NCI-H2029 (cell line): ENCODE measurements at places on chromosomes 6 and 20.

GRCh38 chr20:13131688-13132087 lies 89.4 kb upstream of the ISM1 start:
- DNase-seq: no peak

DNA sequence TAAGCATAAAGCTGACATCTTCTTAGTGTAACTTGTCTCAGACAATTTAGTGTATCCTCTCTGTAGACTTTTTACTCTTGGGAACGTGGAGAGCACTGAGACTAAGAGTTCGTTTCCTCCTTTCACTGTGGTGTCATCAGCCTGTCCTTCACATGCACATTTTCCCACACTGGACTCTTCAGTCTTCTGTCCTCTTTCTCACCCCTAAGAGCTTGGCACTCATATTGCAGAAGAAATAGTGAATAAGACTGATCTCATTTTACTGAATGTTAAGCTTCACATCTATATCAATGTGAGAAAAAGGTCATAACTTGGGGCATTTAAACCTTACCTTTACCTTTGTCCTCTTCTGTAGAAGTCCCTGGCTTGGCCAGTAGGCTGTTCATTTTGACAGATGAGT lies 25.6 kb downstream of the FUCA2 start:
- DNase-seq: no peak

DNA sequence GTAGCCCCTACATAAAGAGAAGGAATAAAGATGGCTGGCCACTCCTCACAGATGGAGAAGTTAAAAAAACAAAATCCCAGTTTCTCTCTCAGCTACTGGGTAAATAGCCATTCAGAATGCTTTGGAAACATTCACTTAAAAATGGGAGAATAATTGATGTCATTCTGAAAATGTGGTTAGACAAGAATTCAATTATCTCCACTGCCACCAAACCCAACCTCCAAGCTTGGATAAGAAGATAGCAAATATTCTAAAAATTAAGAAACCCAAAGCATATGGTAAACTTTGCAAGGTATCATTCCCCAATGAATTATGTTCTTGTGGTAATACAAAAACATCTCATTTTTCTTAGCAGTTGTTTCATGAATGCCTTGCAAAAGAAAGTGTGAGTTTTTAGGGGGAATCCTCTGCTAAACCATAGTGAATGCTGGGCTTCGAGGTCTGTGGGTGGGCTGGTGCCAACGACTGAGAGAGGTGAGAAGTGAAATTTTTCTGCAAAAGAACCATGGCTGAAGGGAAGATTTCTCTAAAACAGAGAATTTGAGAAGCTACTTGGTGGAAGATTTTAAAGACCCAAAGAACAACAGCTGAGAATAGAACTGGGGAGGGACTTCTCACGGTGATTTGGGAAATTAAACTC lies 497.9 kb upstream of the JARID2 start:
- no peak for DNase-seq

DNA sequence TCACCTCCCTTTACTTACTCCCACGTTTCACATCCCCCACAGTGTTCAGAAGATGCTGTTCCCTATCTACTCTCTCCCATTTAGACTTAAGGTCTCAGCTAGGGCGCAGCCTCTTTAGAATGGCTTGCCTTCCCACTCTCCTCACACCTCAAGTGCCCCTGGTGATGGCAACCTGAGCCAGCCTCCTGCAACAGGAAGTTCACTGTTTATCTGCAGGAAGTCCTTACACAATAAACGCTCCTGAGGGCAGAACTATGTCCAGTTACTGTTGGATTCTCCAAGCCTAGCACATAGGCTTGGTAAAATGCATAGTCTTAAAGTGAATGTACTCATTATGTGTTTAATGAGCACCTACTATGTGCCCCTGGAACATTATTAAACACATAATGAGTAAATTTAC lies 21.9 kb upstream of the RAB22A start:
- DNase-seq: peak; percentile 5

DNA sequence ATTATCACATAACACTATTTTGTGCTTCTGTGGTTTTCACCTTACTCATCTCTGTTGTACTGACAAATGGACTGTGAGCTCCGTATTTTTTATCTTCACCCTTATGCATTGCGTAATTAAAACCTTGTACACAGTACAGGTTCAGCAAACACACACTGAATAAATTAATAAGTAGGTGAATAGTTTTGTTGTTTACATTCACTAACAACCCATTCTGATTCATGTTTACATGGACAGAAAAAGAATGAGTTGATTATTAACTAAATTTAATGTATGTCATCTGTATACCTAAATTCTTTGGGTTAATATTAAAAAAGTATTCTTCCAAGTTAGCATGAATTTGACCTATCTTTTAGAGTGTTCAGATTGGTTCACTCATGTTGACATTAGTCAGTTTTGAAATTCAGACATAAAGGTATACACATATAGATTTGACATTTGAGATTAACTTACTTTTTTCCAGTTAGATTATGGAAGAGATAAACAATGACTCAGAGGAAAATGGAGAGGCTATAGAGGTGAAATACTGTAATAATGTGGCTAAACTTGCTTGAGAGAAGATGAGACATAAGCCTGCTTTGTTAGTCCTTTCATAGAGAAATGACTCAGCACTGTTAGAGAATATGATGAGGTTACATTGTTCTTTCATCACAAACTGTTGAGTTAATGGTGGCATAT lies 541.7 kb upstream of the FLRT3 start:
- DNase-seq: no peak

- DNase-seq: no peak
Measured at GRCh38 chr6:97427648-97428047, 144.6 kb upstream of the MMS22L start.

DNA sequence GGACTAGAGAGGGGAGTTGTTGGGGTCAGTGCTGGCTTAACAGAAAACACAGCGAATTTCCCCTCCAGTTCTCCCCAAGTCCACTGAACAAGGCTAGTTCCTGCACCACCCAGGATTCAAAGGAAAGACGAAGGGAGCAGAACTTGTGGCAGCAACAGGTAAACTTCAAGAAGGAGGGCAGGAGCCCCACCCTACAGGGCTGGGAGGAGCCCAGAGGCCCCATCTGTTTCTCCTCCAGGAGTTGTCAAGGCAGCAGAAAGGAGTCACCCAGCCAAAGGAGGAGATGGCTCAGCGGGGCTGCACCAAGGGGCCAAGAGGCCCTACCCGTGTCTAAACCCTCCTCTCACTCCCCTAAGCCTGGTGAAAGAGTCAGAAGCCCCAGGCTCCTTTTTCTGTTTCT lies 1.7 kb downstream of the SAPCD1 start:
- DNase-seq: no peak

GRCh38 chr6:15504040-15504495 lies 158.8 kb downstream of the DTNBP1 start:
- DNase-seq: no peak

DNA sequence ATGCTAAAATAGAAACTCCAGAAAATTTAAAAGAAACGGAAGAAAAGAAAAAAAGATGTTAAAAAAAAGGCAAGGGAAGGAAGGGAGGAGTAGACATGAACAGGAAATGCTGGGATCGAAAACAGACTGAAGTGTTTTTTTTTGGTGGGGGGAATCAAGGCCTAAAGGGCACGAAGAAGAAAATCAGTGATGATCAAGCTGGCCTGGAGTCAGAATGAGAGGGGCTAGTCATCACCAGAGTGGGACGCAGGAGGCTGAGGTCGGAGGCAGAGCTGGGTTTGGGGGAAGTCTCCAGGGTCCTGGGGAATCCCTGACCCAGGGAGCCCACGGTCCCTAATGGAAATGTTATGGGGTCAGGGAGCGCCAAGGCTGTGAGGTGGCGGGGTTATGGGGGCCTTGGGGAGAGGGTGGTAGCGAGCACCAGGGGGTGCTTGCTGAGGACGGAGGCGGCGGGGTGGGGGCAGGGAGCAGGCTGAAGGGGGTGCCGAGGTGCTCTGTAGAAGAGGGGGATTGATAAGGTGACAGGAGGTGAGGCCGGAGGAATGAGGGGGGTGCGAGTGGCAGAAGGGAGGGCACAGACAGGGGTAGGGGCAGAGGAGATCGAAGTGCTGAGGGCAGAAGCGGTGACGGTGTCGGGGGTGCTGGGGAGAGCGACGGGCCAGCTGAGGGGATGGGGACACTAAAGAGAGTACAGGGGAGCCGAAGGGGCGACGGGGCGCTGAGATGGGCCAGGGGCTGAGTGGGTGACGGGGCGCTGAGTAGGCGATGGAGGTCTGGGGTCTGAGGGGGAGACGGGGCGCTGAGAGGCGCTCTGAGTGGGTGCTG lies 684 bp downstream of the ZNFX1 start:
- no peak for DNase-seq

DNA sequence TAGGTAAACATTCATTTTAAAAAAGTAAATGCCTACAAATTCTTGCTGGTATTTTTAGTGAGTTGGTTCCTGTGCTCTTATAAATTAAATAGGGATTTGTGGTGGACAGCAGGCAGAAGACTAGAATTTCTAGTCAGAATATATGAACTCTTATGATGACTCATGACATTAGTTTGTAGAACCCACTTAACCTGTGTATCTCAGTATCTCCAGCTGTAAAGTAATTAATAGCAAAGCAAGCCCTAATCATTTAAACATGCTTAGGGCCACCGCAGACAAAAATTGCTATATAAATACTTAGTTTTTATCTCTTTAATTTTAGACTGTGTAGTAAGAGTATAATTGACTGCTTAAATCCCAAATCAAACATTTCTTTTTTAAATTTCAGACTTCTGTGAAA lies 2.4 kb downstream of the FAM135A start:
- DNase-seq: no peak

DNA sequence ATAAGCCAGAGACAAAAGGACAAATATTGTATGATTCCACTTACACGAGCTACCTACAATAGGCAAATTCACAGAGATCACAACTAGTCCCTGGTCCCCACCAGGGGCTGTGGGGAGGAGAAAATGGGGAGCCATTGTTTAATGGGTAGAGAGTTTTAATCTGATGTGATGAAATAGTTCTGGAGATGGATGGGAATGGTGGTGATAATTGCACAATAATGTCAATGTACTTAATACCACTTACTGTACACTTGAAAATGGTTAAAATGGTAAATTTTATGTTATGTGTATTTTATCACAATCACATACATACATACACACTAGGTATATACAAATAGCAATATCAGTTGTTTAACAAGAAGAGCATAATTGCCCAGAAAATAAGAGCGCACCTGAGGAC lies 24.3 kb upstream of the GSTA3 start:
- no peak for DNase-seq

GRCh38 chr6:119308991-119309657 lies 40.4 kb downstream of the MAN1A1 start:
- no peak for DNase-seq

GRCh38 chr6:21395121-21395520 lies 198.4 kb upstream of the SOX4 start:
- no peak for DNase-seq

GRCh38 chr20:9367746-9368145 lies 146.6 kb upstream of the LAMP5 start:
- DNase-seq: no peak

DNA sequence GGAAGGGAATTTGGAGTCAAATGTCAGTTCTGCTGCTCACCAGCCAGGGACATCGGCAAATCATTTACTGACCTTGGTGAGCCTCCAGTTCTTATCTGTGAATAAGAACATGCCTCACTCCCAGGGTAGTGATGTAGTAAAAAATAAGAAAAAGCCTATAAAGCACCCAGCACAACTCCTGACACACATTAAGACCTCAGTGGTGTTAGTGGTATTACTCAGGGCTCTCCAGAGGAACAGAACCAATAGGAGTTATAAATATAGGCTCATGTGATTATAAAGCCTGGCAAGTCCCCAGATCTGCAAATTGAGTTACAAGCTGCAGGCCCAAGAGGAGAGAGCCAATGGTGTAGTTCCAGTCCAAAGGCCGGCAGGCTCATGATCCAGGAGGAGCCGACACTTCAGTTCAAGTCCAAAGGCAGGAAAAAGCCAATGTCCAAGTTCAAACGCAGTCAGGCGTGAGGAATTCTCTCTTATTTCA lies 71.3 kb upstream of the EYA2 start:
- no peak for DNase-seq

GRCh38 chr20:1945134-1945618 lies 48.7 kb downstream of the PDYN start:
- no peak for DNase-seq

DNA sequence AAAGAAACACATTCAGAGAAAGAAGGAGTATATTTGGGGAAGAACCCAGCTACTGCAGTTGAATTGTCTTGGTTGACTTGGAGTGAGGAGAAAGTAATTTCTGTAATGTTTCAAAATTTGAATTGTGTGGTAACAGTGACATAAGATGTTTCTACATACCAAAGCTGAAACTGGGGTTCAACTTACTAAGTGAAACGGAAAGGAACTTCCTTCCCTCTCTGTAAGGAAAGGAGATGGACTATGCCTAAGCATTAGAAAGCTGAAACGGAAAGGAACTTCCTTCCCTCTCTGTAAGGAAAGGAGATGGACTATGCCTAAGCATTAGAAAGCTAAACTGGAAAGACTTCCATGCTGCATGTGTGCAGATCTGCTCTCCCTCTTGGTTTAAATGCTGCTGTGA lies 46.0 kb downstream of the HUS1B start:
- DNase-seq: no peak

DNA sequence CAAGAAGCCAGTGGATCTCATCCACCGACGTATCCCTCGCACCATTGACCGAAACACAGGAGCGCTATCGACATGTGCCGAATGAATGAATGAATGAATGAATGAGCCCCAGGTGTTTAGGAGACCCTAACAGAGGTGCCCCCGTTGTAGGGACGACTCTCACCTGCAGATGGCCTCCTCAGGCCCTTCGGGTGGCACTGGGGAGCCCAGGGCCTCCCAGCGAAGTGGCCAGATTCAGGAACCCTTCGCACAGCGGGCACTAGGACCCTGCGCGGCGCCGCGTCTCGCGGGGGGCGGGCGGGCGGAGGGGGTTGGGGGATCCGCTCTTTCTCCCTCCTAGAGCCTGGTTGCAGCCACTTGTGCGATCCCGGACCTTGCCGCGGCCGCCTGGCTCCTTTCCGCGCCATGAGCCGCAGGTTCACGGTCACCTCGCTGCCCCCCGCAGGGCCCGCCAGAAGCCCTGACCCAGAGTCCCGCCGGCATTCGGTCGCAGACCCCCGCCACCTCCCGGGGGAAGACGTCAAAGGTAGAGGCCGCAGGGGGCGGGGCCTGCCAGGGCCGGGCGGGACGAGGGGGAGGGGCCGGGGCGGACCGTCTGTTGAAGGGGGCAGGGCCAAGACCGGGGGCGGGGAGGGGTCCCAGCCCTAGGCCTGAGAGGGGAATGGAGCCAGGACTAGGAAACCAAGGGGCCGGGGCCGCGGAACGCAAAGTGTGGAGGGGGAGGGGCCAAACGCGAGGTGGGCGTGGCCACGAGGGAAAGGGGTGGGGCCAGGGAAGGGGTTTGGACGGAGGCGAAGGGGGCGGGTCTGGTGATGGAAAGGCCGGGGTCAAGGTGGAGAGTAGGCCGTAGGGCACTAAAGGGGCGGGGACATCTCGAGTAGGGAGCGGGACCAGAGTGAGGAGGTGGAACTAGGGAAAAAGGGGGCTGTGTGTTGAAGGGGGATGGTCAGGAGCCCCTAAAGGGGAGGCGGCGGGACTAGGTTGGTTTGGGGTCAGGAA lies 7.4 kb upstream of the SLC12A5 start:
- DNase-seq: peak; percentile 67

DNA sequence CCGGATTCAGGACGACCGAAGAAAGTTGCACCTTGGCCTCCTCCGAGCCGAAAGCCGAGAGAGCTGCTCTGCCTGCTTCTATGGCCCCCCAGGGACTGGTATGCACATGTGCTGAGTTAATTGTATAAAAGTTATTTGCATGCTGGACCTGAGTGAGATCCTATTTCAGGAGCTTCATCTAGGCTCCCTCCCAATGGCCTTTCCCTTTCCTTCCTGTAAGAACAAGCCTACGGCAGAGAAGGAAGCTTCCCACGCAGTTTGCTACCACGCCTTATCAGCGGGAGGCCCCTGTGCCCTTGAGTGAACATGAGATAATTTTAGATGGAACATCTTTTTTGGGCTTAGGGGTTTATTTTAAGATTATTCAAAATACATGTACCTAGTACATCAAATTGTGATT lies 65.9 kb downstream of the RIN2 start:
- no peak for DNase-seq
